ENCODE measurements at places on chromosomes 6 and 20.

GRCh38 chr20:48384147-48384818 is 443.5 kb downstream of the PREX1 start:
- no peak for DNase-seq

DNA sequence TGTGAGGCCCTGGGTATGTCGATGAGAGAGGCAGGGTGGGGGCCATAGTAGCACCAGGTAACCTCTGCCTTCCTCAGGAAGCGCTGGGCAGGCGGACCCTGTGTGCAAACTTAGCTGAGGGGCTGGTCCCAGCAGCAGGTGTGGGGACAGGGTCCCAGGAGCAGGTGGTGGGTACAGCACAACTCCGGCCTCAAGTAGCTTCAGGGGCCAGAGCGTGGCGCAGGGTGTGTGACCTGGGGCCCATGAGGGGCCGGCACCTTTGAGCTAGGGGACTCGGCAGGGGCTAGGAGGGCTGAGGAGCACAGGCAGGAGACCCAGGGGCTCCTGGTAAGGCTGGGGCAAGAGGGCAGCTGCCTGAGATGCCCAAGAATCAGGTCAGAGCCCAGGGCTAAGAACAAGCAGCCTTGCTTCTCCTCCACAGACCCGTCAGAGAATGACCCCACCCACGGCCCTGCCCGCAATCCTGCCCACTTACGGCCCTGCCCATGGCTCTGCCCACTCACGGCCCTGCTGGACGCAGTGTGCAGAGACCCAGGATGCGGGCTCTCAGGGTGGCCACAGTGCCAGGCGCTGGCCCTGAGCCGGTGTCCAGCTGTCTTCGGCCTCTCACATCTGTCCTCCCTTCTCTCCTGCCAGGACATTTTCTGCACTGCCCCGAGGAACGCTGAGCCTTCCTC is 30.9 kb downstream of the CHRNA4 start:
- DNase-seq: no peak

- DNase-seq: no peak
Measured at GRCh38 chr6:167567142-167568033, 242.5 kb downstream of the TTLL2 start.

GRCh38 chr6:45923831-45924391 is 91.7 kb downstream of the CLIC5 start:
- DNase-seq: no peak

DNA sequence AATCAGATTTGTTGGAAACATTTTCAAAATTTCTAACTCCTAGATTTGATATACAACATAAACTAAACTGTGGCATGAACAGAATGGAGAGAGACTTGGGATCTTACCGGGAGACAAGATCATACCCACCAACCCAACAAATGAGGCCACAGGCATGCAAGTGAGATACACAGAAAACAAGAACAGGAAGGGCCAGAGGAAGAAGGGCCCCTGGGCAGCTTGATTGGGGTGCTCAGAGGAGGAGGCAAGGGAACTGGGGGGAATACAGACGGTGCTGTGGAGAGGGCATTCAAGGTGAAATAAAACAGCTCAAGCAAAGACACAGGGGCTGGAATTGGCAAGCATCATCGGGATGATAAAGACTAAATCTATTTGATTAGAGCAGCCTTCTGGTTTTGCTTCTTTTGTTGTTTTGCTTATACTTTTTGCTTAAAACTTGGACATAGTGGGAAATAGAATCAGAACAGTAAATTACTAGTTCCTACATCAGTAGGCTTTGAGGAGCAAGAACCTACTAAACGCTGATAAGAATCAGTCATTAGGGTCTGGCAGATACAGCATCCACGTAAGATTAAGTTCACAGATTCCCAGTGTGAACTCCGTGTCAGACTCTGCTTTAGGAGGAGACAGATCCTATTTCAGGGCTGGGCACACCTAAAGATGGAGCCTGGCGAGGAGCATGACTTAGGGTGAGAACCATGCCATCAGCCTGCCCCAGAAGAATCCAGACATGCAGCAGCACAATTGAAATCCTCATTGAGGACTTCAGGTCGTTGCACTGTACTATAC is 3.5 kb upstream of the RAMACL start:
- DNase-seq: no peak

Measured in activated CD4-positive, alpha-beta T cell treated with anti-CD3 and anti-CD28 coated beads for 4 hours (primary cell).